ENCODE measurements at places on chromosomes 11 and 22. TPM values are rescaled to one million over a fixed set of nuclear protein-coding genes. Genes with fewer than 3 reads are reported as not detected.

Gene IFITM1
- total RNA-seq = 86.5 TPM

Gene SLC5A1
- not detected for total RNA-seq

Gene FGF4
- total RNA-seq = not detected

Gene DDI1
- not detected for total RNA-seq

- DNase-seq = no peak
Measured at GRCh38 chr11:37353192-37353591, 755.2 kb upstream of the RAG2 start.

DNA sequence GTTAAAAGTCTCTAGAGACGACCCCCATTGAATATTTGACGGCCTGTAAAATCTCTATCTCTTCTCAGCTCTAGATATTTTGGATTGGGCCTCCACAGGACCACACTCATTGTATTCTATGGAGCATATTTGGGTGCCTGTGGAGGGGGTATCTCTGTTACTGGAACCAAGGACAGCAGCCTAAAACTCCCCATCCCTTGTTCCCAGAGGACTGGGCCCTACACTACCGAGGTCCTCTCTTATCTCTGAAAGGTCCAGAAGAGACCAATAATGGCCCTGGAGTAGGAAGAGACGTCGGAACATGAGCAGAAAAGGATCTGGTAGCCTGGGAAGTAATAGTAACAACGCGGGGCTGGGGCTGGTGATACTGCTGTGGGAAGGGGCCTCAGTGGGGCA lies 542 bp downstream of the HPS4 start:
- no peak for DNase-seq

- DNase-seq = no peak
Measured at GRCh38 chr11:111407652-111408051, 28.6 kb upstream of the POU2AF1 start.

- DNase-seq = no peak
Measured at GRCh38 chr11:62489204-62489603, 57.4 kb downstream of the AHNAK start.

Gene OR8D1
- not detected for total RNA-seq

GRCh38 chr22:48807155-48807554 lies 1020.5 kb downstream of the BRD1 start:
- DNase-seq = no peak

DNA sequence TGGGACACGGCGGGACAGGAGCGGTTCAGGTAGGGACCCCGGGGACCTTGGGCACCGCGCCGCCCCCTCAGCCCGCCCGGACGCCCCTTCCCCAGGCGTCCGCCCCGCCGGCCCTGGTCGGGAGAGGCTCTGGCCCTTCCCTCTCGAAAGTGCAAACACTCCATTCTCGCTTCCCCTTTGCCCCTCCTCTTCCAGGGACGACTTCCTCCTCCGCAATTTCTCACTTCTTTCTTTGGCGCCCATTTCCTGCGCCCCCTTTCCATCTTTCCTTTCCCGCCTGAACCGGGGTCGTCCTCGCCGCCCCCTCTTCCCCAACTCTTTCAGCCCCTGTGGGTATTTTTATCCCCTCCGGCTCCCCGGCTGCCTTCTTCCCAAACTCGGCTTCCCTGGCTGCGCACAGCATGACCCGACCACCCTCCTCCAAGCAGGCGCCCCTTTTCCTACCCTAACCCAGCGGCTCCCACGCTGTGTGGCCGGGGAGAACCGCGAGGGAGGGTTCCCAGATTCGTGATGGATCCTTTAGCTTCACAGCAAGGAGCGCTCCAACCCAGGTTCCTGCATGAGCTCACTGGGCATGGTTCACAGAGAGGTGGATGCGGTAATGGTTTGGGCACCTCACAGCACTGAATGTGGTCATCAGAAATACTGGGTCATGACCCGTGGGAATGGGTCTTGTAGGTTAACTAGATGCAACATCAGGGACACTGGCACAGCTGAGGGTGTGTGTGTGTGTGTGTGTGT lies 689 bp downstream of the RAB39A start:
- no peak for DNase-seq

DNA sequence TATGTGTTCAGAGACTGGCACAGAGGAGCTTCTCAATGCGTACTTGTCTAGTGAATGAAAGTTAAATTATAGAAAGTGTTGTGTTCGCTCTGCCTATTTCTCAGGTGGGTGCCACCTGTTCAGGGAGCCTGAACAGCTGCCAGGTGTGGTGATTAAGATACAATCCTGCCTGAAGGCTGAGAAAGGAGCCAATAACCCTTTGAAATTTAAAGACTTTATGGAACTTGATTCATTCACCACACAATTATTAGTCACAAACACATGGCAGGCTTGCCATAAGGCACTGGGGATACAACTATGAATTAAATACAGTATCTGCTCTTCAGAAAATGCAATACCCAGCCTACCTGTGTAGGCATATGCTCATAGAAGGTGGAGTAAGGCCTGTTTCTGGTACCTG lies 92.9 kb upstream of the AMOTL1 start:
- DNase-seq = no peak

GRCh38 chr11:114190630-114191029 lies 105.6 kb upstream of the NNMT start:
- DNase-seq = no peak

DNA sequence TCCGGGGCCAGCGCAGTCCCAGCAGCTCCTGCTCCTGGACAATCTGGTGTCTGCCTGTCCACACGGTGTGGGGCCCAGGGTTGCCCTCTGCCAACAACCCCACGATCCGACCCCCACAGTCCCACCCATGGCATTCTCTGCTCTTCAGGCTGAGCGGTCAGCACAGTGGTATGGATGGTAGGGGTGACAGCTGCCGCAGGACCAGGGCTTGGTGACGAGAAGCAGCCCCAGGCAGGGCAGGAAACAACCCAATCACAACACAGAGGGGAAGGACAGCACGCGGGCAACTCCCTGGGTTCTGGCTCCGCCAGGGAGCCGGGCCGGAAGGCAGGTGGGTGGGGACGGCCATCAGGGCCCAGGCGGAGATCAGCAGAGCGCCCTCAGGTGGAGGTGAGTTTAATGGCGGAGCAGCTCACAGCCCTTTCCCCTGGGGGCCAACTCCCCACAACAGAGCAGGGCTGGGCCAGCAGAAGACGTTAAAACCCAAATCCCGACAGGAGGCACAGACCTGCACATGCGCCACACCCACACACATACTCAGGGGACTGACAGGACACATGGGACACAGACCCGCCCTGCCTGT lies 5.3 kb upstream of the CHADL start:
- no peak for DNase-seq

GRCh38 chr11:81394311-81394710 lies 1339.4 kb downstream of the FAM181B start:
- DNase-seq = no peak

Gene NRGN
- total RNA-seq = 10.6 TPM

GRCh38 chr11:17209939-17210245 lies 2.1 kb upstream of the PIK3C2A start:
- DNase-seq = no peak

DNA sequence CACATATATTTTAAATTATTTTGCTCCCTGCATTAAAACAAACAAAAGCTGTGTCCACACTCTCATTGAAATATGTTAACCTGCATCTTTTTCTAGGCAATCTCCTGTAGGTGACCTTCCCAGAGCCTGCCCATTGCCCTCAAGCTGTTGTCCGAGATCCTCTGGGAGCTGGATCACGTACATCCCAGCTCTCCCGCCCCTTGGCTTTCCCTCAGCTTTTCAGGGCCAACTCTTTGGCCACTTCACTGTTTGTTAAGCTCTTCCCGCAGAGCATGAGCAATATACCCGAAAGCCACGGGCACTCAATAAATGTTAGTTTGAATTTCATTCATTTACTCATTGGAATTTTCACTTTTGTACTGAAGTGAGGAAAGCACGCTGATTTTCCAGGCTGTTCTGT lies 32.2 kb downstream of the ELMOD1 start:
- DNase-seq = no peak

DNA sequence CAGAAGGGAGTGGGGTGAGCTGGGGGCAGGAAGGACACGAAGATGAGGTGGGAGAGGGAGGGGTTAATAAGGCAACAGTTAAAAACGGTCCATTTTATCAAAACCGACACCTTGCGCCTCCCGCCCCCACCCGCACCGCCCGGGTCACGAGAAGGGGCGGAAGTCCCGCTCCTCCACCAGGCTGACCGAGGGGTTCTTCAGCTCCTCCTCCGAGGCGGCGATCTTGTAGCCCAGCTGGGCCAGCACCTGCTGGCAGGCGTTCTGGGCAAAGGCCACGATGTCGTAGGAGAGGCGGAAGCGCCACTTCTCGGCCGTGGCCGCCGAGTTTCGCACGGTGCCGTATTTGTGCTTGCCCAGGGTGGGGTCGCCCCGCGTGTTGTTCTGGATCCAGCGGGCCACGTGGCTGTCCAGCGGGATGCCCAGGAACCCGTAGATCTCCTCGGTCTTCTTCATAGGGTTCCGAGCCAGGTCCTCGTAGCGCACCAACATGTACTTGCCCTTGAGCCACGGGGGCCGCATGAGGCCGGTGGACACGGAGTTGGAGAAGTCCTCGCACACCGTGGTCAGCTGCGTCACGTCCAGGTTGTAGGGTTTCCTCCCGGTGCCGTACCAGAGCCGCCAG lies 15.8 kb downstream of the CHST1 start:
- no peak for DNase-seq

Gene CCDC89
- total RNA-seq = 0.63 TPM

DNA sequence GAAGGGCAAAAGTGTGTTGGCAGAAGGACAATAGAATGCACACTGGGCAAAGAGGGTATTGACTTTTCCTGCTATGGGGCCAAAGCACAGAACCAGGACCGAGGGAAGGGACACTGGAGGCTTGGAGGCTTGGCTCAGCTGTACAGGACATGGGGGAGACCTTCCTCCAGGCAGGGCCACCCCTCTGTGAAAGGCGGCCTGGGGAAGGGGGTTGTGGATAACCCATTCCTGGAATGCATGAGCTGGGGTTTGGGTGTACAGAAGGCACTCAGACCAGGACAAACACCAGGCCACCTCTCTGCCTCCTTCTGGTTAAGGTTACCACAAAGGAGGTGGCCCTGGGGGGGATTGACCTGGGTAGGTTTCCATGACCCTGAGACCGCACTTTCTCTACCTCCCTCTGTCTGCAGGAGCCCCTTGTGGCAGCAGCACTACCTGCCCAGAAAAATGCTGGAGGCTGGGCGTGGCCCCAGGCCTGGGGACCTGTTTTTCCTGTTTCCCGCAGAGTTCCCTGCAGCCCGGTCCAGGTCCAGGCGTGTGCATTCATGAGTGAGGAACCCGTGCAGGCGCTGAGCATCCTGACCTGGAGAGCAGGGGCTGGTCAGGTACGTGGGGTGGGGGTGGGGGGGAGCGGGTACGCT lies 9.6 kb downstream of the P2RY2 start:
- DNase-seq = no peak

DNA sequence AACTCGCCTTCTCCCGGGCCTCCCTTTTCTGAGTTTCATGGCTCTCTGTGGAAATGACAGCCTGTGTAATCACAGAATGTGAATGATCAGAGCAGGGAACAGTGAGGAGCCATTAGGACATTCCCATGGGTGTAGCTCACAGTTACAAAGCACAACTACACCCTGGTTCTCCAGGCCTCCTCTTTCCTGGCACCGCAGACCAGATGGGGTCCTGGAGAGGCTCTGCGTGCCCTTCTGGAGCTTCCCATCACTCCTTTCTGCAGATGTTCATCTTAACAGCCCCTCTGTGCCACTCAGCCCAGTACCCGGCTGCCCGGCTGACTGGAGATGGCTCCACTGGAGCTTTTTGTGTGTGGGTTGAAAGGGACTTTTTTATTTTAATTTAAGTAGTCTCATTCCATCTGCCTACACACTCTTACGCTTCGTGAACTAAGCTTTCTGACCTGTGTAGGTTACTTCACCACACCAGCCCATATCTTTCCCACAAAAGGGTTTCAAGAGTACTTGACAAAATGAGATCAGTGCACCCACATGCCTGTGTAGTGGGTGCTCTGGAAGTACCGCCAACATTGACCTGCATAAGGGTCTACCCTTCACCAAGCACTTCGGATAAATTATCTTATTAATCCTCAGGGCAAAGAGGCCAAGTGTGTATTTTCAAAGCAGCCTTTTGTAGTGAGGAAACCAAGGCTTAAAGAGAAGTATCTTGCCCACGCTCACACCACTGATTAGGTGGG lies 29.8 kb downstream of the SREBF2 start:
- DNase-seq = no peak

Gene GLYAT
- not detected for total RNA-seq

Gene RNF215
- total RNA-seq = 26.4 TPM

GRCh38 chr11:73961321-73961720 lies 10.5 kb downstream of the DNAJB13 start:
- DNase-seq = no peak

- no peak for DNase-seq
Measured at GRCh38 chr11:61846362-61847020, 18.4 kb downstream of the FADS2 start.

DNA sequence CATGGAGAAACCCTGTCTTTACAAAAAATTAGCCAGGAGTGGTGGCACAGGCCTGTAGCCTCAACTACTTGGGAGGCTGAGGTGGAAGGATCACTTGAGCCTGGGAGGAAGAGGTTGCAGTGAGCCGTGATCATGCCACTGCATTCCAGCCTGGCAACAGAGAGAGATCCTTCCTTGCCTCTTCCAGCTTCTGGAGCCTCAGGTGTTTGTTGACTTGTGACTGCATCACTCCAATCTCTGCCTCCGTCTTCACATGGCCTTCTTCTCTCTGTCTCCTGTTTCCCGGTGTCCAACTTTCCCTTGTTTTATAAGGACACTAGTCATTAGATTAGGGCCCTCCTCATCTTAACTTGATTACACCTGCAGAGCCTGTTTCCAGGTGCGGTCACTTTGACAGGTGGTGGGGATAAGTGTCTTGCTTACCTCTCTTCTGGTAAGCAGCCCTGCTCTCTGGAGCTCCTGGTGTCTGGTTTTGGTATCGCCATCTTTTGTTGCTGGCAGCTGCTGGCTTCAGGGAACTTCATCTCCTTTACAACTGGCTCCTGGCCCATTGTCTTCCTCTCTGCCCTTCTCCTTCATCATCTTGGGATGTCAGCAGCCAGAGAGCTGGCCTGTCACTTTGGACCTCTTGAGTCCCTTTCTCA lies 8.2 kb upstream of the USP2 start:
- no peak for DNase-seq
